RPMI7951 (cell line): ENCODE measurements at places on chromosomes 4 and X. TPM values are rescaled to one million over a fixed set of nuclear protein-coding genes. Genes with fewer than 3 reads are reported as not detected.

DNA sequence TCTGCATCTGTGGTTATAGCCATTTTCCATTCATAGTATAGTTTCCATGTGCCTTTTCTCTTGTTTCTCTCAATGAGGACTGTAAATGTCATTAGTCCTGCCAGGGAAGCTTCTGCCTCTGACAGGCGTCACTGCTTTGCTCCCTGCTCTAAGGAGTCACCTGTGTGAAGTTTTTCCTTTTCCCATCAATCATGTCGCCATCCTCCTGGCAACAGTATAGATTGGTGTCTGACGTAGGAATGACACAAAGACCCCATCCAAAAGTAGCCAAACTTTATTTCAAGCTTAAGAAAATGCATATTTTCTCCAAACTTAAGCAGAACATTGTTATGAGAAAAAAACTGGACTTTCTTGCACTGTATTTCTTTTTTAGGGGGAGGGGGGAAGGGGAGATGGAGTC, 23.1 kb upstream of the MECP2 start:
- no peak for DNase-seq

DNA sequence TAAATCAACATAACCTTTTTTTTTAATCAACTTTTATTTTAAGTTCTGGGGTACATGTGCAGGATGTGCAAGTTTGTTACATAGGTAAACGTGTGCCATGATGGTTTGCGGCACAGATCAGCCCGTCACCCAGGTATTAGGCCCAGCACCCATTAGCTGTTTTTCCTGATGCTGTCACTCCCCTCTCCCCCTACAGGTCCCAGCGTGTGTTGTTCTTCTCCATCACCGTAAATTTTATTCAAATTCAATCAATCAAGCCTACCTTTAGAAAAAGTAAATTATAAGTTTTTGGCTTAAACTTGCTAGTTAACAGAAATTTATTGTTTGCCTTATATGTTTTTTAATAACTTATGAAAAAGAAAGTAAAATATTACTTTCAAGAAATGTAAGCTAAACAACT, 25.9 kb downstream of the TIGD2 start:
- no peak for DNase-seq

Gene APLN
- 0.98 and 1.2 TPM in 2 replicates for total RNA-seq

DNA sequence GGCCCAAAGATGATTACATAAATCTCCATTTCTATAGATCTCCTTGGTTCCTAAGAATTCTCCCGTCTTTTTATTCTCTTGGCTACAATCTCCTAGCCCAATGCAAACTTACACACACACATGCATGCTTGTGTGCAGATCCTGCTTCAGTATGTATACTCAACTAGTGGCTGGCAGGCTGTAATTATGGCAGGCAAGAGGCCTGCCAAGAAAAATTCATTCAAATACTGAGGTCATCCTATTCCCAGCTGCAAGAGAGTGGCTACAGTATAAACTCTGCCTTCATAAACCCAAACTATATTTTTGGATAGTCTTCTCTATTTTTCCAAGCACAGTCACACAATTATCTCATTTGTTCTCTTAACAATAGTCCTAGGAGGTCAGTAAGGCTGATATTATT, 95.2 kb downstream of the SHROOM4 start:
- no peak for DNase-seq

DNA sequence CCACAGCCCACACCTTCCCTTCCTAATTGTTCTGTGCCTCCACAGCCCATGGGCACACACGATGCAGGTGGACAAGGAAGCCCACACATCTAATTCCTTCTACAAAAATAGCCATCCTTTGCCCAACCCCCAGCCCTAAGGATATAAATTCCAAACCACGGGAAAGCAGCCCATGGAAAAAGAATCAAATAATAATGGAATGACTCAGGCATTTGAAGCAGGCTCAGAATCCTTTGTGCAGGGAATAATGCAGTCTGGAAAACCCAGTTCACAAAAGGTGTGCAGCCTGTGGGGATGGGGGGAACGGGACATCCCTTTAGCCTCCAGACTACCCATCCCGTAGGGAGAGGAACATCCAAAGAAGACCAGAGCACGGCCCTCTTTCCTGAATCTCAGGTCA, 342.3 kb upstream of the GALNT7 start:
- no peak for DNase-seq
